ENCODE measurements at places on chromosomes 2 and 18.

- no peak for DNase-seq
Observed at GRCh38 chr2:239677453-239678185, 276.8 kb upstream of the HDAC4 start.

DNA sequence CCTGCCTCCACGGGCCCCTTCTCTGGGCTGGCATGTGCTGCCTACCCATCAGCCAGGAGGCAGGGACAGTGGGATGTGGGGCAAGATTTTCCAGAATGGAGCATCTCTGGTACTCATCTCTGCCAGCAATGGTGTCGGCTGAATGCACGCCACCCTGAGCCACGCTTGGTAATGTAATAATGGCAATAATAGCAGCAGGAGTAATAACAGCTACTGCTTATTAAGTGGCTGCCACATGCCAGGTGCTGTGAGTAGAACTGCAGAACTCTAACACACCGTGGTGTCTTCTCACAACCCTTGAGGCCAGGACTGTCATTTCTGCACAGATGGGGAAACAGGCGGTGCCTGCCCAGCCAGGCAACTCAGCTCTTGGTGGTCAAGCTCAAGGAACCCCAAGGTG lies 113.6 kb downstream of the CELF4 start:
- DNase-seq: no peak

- no peak for DNase-seq
Observed at GRCh38 chr2:102073168-102073724, 69.3 kb upstream of the IL1R1 start.

- no peak for DNase-seq
Observed at GRCh38 chr2:175111200-175111657, 56.8 kb downstream of the ATF2 start.

- DNase-seq: no peak
Observed at GRCh38 chr2:19356545-19357401, 1.6 kb downstream of the OSR1 start.

- DNase-seq: no peak
Observed at GRCh38 chr2:96596596-96596995, 41.5 kb downstream of the KANSL3 start.

- no peak for DNase-seq
Observed at GRCh38 chr2:20231159-20231558, 6.2 kb upstream of the SDC1 start.

DNA sequence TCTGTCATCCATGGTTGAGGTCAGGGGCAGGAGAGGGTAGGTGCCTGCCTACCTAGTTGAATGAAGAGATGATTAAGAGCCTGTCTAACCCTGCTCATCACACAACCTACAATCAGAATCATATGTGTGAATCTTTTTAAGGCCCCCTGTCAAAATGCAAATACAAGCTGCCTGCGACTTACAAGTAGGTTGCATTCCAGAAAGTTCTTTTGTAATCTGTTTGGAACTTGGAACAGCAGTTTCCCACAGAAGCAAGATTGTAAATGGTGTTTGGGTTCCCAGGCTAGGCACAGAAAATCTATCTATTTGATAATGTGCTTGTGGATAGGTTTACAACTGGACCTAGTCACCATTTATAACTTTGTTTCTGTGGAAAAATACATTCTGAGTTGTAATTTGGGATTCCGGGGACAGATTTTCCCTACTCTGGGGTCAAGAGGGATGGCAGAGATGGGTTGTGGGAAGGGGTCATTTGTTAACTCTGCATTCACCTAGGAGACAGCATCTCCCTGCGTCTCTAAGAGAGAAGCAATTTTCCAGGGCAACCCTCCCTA lies 4.4 kb downstream of the LIPG start:
- no peak for DNase-seq

GRCh38 chr18:13910501-13910900 lies 4.8 kb downstream of the MC2R start:
- DNase-seq: no peak

- no peak for DNase-seq
Observed at GRCh38 chr2:138121666-138122661, 157.7 kb downstream of the HNMT start.

DNA sequence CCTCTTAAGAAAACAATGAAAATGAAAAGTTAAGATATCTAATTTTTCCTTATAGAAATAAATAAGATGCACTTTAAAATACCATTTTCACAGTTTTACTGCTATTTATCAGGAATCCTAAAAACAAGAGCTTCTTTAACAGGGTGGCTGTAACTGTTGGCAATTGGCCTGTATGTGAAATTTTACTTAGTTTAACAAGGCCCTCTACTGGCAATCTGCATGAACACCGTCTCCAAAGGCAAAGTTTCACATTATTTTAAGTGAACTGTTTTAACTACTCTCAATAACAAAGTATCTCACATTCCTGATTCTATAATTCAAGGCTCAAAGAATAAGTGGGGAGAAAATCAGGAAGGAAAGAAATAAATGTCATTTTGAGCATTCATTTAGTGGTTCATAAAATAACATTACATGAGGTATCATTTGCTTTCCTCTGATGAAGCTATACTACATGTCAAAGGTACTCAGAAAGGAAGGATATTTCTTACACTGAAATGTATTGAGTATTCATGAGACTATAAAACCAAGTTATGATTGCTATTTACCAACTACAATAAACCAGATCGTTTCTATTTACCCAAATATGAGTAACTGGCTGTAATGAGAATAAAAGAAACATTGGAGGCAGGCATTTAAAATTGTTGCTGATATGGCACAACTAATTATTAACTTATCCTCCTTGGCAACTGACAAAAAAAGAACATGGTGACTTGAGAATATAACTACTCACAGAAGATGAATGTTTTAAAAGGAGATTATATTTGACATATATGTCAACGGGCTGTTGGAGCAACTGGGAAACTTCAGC lies 7.0 kb downstream of the NCKAP5 start:
- DNase-seq: no peak

GRCh38 chr2:207260021-207260420 lies 94.3 kb upstream of the KLF7 start:
- DNase-seq: no peak

- DNase-seq: no peak
Observed at GRCh38 chr2:39660612-39661236, 5.0 kb upstream of the TMEM178A start.

GRCh38 chr2:120358734-120359465 lies 13.0 kb downstream of the INHBB start:
- no peak for DNase-seq

DNA sequence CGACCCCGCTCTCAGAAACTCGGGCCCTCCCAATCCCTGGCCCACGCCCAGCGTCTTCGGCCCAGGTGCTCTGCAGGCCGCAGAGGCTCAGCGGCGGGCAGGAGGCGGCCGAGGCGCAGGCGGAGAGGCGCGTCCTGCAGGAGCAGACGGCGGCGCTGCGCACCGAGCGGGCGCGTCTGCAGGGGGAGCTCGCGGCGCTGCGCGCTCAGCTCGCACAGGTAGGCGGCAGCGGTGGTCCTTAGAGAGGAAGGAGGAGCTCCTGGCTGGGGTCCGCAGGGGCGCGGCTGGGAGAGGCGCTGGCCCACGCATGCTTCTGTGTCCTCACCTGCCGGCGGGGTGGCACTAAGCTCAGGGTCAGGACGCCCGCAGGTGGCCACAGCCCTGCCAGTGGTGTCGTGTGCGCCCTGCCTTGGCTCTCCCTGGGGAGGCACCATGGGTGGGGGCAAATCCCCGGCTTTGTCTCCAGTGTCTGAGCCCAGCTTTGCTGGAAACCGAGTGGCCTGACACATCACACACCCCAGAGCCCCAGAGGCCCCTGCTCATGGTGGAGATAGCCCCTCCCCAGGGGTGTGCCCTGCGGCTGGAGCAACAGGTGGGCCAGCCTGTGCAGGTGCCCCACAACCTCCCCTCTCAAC lies 14.9 kb upstream of the SNED1 start:
- DNase-seq: peak; percentile 17

- no peak for DNase-seq
Observed at GRCh38 chr18:70190529-70190928, 15.0 kb downstream of the RTTN start.

DNA sequence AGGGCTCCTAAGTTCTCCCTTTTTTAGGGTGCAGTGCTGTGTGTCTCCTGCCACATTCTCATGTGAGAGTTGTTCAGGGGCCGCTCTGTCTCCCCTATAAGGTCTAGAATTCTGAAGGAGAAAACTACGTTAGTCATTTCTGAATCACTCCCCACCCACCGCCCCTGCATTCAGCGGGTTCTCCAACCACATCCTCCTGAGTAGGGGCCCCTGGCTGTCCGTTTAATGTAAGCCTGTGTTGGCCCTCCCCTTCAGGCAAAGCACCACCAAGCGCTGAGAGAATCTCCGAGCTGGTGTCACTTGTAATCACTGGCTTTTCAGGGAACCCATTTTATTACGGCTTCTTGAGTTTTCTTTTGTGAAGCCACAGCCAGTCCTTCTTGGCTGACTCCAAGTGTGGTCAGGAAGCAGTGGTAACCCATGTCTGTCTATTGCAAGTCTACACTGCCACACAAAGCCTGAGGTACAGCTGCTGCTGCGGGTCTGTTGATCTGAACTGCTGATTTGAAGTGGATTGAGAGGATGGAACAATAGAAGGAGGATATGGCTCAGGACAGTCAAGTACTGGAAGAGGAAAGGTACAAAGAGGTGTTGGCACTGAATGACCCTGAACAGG lies 16.9 kb downstream of the LCT start:
- DNase-seq: peak; percentile 69

DNA sequence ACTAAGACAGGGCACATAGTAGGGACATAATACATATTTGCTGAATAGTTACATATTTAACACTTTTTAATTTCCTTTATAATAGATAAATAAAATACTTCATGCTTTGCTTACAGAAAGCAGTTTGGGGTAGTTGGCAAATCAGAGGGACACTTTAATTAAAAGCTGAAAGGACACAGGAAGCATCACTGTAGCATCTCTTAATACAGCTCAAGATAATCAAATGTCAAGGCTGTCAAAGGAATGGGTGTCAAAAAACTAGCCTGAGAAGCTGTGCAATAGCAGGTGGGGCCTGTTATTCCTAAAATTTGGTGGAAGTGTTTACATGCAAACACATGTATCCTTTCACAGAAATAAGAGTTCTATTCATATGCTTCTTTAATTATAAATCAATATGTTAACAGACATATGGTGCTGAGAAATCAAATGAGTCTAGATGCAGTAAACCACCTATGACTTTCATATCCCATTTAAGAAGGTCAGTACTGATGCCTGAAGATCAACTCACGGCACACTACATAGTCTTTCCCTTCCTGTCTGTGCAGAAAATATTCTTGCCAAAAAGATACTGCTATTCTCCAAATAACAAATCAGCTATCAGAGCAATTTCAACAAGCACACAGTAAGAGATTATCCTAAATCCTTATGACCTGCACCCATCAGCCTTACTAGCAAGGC lies 174.6 kb downstream of the STK39 start:
- DNase-seq: no peak

DNA sequence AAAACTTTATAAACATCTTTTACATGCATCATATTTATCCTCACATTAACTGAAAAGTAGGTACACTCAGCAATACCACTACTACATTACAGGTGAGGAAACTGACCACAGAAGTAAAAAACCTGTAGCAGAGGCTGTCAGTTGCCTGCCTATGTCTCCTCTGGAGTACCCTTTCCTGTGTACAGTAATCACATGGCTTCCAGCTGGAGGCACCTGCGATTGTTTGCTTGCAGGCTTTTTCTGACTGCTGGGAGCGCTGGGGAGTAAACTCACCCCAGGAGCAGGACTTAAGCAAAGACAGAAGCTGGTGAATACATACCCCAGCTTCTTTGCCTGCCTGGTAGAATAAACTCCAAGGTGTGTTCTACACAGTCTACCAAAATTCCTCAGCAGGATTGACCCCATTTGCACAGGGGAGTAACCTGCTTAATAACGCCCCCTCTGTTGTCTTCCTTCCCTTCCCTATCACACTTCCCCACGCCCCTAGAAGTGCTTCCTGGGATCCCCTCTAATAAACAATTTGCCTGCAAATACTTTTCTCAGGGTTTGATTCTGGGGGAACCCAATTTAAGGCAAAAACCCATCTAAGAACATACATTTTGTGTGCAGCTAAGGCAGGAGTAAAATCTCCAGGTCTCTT lies 138.9 kb downstream of the PTH2R start:
- no peak for DNase-seq

DNA sequence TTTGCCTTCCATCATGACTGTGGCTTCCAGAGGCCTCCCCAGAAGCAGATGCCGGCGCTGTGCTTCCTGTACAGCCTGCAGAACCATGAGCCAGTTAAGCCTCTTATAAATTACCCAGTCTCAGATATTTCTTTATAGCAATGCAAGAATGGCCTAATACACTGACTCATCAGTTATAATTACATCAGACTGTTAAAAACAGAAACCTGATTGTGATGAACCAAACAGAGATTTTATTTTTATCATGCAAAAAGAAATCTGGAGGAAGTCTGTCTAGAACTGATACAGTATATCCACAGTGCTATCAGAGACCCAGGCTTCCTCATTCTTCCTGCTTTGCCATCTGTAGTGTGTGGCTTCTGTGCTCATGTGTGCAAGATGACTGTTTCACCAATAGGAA lies 93.4 kb upstream of the MEX3C start:
- no peak for DNase-seq

- DNase-seq: no peak
Observed at GRCh38 chr2:217741381-217741955, 261.3 kb downstream of the TNS1 start.

GRCh38 chr18:78525366-78526111 lies 454.1 kb upstream of the SALL3 start:
- DNase-seq: no peak

- DNase-seq: peak; percentile 48
Observed at GRCh38 chr2:234951664-234952269, at the start of gene SH3BP4. TSS of gene SH3BP4 (plus strand) at chr2:234952017. CDS start at chr2:235035003, 82,986 bp downstream.

- no peak for DNase-seq
Observed at GRCh38 chr2:224407241-224407701, 5.4 kb upstream of the FAM124B start.

DNA sequence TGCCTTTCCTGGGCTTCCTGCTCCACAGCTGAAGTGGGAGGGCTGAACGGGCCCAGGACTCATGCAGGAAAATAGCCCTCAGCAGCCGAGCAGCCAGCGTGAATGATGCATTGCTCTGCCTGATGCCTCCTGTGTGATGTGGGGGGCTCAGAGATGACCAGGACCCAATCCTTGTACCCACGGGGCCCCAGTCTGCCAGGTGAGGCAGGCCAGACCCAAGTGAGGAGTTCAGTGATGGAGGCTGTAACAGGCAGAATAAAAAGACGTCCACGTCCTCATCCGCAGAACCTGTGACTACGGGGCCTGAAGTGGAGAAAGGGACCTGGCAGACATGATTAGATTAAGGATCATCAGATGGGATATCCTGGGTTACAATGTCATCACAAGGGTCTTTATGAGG lies 194.9 kb upstream of the HDAC4 start:
- DNase-seq: no peak

DNA sequence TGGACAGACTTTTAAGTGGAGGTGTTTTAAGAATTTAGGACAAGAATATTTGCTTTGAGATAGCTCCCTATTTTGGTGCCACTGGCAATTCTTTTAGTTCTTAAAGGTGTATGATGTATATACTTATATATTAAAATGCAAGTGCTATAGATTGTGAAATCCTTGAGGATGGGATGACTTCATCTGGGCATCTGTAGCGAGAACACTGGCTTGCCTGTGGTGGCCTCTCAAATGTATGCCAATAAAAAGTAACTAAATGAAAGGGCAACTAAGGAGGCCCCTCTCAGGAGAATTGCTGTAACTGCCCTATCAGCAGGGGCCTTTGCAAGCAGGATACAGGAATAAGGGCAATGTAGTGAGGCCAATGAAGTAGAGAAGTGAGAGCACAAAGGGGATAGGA lies 2.6 kb upstream of the THUMPD2 start:
- no peak for DNase-seq

GRCh38 chr2:101818531-101819451 lies 121.3 kb downstream of the MAP4K4 start:
- no peak for DNase-seq

All from activated CD4-positive, alpha-beta T cell treated with anti-CD3 and anti-CD28 coated beads for 24 hours (primary cell).